Fibroblast of gingiva (primary cell): ENCODE measurements at places on chromosomes 5 and 9.
A peak's percentile ranks its signal among the peaks of the same experiment; 100 is the strongest.

GRCh38 chr5:145554399-145554798, 280.7 kb downstream of the PRELID2 start:
- no peak for DNase-seq

DNA sequence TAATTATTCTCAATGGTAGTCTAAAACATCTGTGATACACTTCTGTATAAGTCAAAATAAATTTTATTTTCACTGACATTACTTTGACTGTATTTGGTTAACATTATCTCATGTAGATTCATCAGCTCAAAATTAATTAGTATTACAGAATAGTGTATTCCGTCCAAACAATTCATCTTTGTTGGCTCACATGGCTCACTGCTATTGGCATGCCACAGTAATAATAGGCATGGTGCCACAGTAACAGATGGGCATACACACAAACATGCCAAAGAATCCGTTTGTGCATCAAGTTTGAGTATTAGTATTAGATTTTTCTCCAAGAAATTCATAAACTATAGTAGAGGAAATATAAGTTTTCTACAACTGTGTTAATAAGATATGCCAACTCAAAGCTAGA, 14.2 kb downstream of the AP3B1 start:
- DNase-seq, result peak; percentile 40

GRCh38 chr5:27325513-27325912, 287.1 kb upstream of the CDH9 start:
- DNase-seq, result no peak

GRCh38 chr5:79936002-79936645, 54.9 kb downstream of the MTX3 start:
- peak; percentile 71 for DNase-seq

DNA sequence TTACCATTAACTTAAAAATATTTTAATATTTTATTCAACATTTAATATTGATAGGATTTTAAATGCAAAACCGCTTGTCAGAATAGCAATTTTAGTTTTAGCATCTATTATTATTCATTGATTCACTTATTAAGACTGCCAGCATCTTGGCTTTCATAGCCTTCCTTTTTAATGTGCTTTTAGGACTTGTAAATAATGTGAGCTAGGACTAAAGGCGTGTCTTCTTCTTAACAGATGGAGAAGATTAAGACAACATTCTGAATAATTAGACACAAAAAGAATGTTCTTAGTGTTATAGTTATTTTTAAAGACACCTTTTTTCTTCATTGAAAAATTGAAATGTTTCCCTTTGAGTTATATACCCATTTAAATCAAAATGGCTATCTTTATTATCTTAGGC, 6.9 kb downstream of the IL31RA start:
- no peak for DNase-seq

- DNase-seq, result no peak
Measured at GRCh38 chr5:67037171-67037570, 159.4 kb downstream of the CD180 start.

GRCh38 chr5:89722538-89722937, 687.0 kb downstream of the CETN3 start:
- DNase-seq, result no peak

GRCh38 chr9:6902423-6902822, 144.7 kb downstream of the KDM4C start:
- DNase-seq, result no peak

- no peak for DNase-seq
Measured at GRCh38 chr9:6843742-6844141, 86.0 kb downstream of the KDM4C start.

- DNase-seq, result no peak
Measured at GRCh38 chr5:642481-642880, 30.3 kb downstream of the CEP72 start.

DNA sequence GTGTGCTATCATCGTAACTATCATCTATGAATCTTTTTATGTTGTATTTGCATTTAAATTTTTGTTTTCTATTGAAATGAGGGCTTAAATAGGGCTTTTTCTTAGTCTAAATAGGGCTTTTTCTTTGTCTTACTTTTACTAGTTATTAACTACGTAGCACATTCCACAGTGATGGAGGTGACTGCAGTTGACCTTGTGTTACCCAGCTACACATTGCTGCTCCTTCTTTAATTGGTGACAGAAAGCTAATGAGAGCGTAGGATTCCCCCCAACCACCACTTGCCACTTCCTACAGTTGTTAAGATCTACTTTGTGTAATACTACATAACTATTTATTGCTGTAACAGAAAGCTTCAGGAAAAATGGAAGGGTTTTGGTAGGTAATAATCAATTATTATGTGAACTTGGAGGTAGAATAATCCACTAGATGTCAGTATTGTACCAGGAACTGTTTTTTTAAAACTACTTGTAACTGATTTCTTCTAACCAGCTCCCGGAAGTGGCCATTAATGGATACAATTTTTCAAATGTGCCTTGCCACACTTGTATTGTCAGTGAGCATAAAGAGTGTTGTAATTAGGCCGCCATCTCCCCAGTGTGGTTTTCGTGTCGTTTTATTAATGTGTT, 18.0 kb downstream of the MTRR start:
- DNase-seq, result peak; percentile 64

DNA sequence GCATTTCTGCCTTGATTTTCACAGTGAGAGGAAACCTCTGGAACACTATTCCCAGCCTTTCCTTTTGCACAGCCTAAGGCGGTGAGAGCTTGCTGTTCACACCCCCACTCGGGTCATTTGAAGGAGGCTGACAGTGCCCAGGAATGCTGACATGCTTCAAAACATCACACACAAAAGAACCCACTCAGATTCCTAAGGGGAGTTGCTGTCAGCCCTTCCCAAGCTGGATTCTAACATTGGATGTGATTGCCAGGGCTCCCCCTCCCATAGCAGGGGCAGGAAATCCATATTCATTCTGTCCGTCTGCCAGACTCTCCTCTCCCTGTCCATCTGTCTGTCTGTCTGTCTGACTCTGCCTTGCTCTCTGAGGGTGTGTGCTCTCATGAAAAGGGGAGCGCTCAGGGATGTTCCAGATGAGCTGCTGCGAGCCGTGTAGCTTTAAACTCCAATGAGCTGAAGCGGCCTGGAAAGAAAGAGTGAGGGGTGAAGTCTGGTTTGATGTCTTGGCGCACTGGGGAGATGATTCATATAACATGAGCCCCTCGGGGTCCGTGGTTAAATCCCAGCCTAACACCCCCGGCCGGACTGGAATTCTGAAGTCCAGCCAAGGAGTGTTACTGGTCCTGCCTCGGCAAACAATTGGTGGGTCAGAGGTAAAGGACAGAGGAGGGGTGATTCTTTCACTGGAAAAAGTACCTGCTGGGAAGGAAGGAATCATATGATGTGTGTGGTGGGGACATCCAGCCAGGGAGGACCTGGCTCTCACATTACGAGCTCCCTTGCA, 517.0 kb downstream of the CCDC171 start:
- DNase-seq, result no peak

- no peak for DNase-seq
Measured at GRCh38 chr9:111297066-111297824, 32.8 kb downstream of the OR2K2 start.

DNA sequence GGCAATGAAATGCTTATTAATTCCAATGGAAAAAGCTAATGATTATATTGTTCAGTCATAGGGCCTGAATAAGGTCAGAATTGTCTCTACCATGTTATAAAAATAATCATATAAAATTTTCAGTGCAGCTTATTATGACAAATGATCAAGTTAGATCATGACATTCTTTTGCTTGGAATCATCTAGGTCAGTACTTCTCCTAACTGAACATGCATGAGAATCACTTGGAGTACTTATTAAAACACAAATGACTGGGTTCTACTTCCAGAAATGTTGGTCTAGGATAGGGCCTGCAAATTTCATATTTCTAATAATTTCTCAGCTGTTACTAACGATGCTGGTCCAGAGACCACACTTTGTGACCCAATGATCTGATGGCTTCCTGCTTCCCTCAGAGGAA, 806.0 kb upstream of the ZNF608 start:
- no peak for DNase-seq

DNA sequence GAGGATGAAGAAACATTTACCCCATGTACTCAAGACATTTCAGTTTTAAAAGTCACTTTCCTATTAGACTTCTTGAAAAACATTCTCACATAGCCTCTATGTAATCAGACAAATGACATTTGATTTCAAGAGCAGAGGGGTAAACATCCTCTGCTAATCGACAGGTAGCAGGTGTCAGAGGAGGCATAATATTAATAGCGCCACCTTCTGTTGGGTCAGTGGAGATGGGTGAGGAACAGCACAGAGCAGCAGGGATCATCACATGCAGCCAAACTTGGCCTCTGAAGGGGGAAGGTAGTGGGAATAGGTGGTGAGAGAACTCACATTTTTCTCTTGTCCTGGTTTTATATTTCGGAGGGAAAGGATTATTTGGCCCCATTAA, 3.3 kb upstream of the LSM11 start:
- no peak for DNase-seq

- DNase-seq, result no peak
Measured at GRCh38 chr9:38431116-38431515, 6.9 kb upstream of the IGFBPL1 start.

GRCh38 chr9:93431539-93432105, 19.9 kb upstream of the FAM120A start:
- no peak for DNase-seq

DNA sequence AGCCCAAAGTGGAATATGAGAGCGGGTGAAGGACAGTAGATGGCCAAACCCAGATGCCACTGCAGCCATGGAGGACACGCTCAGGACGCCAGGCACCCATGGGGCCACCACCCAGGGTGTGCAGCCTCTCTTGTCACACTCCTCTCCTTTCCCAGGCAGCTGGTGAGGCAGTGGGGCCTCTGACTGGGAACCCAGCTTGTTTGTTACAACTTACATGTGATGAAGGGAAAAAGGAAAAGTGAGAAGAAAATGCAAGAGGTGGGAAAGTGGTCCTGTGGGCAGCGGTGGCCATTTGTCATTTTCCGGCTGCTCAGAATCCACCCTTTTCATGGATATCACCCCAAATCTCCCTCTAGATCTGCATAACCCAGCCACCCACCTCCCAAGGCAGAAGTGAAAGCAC, 62.7 kb upstream of the UNC5A start:
- no peak for DNase-seq

GRCh38 chr9:106864373-106865143, 1.6 kb downstream of the ZNF462 start:
- peak; percentile 37 for DNase-seq

- no peak for DNase-seq
Measured at GRCh38 chr9:98836206-98836605, 28.7 kb downstream of the GALNT12 start.

DNA sequence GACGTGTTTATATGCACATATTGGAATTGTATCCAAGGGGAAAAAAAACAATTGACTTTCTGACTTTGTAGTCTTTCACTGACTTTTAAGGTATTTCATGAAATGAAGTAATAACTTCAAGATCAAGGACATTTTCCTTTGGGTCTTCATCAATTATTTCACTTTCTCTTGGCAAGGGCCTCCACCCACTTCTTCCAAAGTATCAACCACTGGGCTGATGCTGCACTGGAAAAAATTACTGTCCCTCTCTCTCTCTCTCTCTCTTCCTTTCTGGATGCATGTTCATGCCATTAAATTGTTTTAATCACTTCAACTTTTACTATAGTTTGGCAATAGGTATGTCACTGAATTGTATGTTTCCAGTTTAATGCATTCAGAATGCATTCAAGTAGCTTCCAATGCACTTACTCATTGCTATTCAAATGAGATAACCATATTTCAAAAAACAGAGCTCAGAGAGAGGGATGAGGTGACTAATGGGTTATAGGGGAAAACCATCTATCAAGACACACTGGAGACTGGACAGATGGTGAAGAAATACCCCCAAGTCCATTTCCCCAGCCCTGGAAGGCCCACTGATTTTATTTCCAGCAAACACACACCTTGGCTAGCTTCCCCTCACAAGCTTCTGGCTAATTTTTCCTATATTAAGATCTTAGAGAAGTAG, 585.3 kb downstream of the EBF1 start:
- peak; percentile 75 for DNase-seq

GRCh38 chr5:171427318-171428167, 8.1 kb downstream of the FGF18 start:
- DNase-seq, result no peak

DNA sequence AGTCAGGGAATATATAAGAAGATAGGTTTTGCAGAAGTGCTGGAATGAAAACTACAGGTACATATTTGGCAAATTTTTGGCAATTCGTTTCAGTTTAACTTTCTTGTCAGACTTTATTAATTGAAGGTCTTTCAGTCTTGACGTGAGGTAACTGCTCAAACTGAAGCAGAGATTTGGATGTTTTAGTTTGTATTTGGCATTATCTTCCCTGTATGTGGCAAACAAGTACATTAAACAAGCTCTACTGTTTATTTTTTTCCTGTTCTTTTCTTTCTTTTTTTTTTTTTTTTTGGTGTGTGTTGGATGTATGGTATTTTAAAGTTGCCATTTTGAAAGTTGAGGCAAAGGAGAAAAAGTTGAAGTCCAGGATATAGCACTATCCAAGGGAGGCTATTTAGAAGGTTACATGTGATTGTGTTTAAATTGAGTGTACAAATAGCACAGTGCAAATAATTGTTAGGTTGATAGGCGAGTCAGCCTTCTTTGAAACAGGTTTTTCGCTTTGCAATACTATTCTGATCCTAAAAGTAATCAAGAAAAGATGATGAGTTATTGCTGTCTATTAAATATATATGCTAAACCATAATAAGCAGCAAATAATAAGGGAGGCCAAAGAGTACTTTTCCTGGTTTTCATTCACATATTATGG, 2.2 kb downstream of the PBX3 start:
- no peak for DNase-seq

GRCh38 chr5:139711906-139712224, 63.7 kb downstream of the CXXC5 start:
- DNase-seq, result no peak

- no peak for DNase-seq
Measured at GRCh38 chr5:172235827-172236736, 42.1 kb downstream of the EFCAB9 start.

DNA sequence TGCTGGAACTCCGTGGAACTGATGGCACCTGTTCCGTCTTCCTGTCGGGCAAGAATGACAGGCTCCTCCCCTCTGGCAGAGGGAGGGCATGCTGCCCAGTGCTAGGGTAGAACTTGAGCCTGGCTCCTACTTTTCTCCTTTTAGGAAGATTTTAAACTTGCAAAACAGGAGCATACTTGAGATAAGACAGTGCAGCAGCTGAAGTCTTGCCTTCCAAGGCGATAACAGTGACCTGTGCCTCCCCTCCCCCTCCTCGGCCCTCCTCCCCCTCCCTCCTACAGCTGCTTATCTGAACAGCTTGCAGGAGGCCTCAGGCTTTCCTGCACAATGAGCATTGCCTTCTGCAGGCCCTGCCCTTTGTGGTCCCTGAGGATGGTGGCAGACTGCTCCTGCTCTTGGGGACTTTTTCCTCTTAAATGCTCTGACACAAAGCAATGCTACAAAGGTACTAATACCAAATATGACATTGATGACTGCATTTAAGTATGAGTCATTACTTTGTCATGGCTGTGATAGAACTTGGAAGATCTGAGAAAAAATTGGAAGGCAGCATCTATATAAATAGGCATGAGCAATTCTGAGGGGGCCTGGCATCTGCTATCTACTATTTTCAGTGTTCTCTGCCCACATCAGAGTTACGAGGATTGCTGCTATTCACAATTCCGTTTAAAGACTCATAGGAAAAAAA, 2.0 kb downstream of the GADD45G start:
- peak; percentile 28 for DNase-seq
